Motor neuron (in vitro differentiated cells): ENCODE measurements at places on chromosomes 7 and 10. TPM values are rescaled to one million over a fixed set of nuclear protein-coding genes. Genes with fewer than 3 reads are reported as not detected.

Gene NUTM2A
- 3.6 and 4.8 TPM in 2 replicates for total RNA-seq

Gene FAM25C
- total RNA-seq, result not detected in 2 replicates

Gene CDHR1
- 4.4 TPM in 2 replicates for total RNA-seq

Gene LRRC61
- 0.73 and 1.3 TPM in 2 replicates for total RNA-seq

Gene LRRC4
- total RNA-seq, result 7.1 and 8.7 TPM in 2 replicates

DNA sequence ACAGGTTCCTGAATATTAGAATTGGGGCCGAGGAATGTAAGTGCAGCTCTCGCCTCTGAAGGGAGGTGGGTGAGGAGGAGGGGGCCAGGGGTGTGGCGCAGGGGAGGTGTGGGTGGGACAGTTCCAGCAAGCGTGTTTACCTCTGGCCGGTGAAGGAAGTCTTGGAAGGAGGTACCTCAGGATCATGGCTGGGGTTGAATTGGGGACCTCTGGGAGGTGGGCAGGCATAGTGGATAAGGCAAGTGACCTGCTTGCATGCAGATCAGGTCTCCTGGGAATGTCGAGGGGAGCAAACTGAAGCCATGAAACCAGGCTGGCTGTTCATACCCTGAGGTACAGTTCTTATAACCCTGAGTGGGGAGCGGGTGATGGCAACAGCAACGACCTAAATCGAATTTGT lies 2.0 kb downstream of the ZNF775 start:
- ATAC-seq, result no peak

DNA sequence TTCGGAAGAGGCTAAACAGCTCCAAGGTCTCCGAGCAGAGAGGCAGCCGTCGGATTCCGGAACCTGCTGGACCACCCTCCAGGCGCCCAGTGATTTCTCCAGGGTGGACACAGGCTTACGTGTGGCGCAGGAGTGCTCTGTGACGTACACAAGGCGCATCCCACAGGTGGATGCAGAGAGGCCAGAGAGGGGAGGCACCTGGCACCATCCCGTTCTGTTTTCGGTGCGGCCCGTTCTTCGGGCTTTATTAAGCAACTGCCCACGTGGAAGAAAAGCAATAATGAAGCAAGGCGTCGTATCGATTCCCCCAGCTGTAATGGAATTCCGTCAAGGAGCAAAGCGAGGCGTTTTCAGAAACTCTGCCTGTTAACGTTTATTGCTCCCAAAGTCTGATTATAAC lies 163.6 kb downstream of the PTPRN2 start:
- no peak for ATAC-seq

DNA sequence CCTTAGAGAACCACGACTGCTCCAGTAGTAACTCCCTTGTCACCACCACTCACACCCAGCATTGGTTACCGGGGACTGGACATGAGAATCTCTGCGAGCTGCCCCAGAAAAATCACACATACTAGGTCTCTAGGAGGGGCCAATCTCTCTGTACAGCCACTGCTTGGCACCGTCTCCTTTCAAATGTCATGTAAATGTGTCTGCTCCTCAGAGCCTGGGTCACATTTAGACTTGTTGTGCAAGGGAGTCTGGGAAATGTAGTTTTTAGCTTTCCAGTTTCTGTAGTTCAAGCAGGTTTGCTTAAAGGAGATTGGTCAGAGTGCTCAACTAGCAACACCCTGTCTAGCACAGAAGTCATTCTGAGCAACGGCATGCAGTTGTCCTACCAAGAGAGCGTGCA lies 60.0 kb downstream of the CHN2 start:
- ATAC-seq, result peak; percentile 79

- no peak for ATAC-seq
These were observed 57.9 kb upstream of the FZD8 start for GRCh38 chr10:35699848-35700486.

GRCh38 chr10:79321951-79322350 lies 25.3 kb upstream of the PPIF start:
- ATAC-seq, result no peak

DNA sequence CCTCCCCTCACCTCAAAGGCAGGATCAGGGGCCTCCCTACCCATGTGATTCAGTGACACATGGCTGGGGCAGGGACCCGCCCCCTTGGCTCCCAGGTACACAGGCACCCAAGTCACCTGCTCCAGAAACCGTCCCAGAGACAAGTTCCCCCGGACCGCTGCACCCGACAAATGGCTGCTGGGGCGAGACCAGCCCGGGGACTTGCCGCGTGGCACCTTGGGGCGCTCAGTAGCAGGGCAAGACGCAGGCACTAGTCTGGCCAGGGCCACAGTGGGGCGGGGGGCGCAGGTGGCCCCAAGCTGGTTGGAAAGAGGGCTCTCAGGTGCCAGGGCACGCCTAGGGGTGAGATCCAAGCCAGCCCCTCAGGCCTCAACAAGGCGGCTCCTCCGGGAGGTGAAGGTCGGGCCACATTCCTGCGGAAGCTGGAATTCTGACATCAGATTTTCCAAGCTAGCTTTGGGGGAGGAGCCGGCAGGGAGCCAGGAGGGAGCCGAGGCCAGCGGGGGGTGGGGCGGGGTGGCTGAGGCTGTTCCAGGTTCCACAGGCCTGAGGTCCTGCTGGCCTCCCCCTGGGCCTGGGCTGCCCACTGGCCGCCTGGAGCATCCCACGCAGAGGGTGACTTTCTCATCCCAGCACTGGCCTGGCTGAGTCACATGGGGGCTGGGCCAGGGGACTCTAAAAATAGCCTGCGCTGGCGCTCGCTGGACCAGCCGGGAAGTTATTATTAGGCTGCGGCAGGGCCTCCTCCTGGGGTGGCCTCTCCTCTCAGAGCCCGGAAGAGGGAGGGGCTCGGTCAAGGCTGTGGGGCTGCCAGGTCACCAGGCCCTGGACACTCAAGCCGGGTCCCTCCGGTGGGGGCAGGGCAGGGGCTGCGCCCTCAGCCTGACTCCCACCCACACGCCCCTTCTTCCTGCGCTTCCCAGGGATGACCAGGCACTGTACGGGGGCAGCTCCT lies 20.5 kb upstream of the INPP5A start:
- peak; percentile 93 for ATAC-seq

- no peak for ATAC-seq
These were observed 43.6 kb downstream of the THNSL1 start for GRCh38 chr10:25059990-25060389.

- ATAC-seq, result no peak
These were observed 78.0 kb upstream of the AMPH start for GRCh38 chr7:38709123-38709522.

DNA sequence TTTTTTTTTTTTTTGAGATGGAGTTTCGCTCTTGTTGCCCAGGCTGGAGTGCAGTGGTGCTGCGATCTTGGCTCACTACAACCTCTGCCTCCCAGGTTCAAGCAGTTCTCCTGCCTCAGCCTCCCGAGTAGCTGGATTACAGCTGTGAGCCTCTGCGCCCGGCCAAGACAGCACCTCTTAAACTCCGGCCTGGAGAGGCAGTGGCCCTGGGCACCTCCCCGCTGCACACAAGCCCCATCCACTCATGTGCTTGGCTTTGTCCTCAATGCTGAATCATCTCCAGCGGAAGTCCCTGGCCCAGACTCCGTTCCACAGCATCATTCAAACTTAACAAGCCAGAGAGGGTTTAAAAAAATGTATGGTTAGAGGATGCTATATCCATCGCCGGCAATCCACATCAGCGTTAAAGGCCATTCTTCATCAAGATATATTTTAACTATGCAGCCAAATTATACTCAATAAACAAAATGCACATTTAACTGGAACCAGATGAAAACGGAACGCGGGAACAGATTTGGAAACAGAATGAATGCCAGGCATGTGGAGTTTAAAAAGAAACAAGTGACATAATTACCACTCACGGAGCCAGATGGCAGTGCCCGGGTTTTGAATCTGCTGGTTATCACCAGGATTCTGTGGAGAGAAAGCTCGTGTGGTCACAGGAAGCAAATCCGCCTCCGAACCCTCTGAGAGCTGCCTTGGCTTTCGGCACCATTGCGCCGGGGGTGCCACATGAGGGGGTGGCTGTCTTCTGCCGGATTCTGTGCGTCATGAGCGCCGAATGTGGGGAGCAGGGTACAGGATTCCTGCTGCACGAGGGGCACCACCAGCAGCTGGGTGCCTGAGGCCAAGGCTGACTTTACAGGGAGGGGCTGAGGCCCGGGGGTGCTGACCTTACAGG lies 45.6 kb upstream of the CFAP46 start:
- ATAC-seq, result peak; percentile 95

- no peak for ATAC-seq
These were observed 57.3 kb upstream of the APBB1IP start for GRCh38 chr10:26380815-26381214.

DNA sequence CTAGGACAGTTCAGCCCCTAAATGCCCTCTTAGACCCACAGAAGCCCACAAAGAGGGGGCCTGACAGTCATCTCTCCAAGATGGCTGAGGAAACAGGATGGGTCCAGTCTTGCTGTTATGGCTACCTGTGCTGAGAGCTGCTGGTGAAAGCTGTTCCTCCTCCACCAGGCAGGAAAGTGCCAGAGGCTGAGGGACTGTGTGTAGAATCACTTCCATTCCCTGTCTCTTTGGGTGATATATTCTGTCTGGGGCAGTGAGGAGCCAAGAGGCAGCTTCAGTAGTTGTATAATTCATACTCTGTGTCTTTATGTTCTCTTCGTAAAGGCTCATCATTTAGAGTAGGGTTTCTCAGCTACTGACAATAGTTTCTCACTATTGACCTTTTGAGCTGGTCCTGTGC lies 242.3 kb upstream of the FZD1 start:
- peak; percentile 95 for ATAC-seq

GRCh38 chr7:2080060-2080387 lies 152.7 kb downstream of the MAD1L1 start:
- ATAC-seq, result no peak
